ENCODE measurements at places on chromosomes 1 and 21.

GRCh38 chr1:169472738-169473137 is 13.0 kb downstream of the SLC19A2 start:
- no peak for DNase-seq

DNA sequence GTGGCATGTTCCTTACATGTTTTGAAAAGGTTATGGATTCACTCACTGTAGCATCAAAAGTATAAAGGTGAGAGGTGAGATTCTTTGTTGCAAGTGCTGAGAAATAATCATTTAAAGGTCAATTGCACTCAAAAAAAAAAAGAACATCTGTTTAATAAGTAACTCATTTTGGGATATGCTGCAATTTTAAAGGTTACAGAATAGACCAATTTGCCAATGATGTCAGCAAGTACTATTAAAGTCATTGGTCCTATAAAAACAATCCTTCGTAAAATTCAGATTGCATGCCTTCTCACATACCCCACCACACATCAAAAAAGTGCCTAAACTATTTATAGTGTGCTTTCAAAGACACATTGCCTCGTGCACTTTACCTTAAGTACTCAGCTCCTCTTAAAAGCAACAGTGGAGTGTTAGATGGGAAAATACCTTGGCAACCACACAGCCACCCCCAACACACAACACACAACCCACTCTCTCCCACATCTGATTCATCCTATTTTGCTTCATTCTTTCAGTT is 218.2 kb upstream of the ADGRL2 start:
- DNase-seq = no peak

GRCh38 chr1:95086949-95087533 is 14.3 kb upstream of the ALG14 start:
- DNase-seq = peak; percentile 93

DNA sequence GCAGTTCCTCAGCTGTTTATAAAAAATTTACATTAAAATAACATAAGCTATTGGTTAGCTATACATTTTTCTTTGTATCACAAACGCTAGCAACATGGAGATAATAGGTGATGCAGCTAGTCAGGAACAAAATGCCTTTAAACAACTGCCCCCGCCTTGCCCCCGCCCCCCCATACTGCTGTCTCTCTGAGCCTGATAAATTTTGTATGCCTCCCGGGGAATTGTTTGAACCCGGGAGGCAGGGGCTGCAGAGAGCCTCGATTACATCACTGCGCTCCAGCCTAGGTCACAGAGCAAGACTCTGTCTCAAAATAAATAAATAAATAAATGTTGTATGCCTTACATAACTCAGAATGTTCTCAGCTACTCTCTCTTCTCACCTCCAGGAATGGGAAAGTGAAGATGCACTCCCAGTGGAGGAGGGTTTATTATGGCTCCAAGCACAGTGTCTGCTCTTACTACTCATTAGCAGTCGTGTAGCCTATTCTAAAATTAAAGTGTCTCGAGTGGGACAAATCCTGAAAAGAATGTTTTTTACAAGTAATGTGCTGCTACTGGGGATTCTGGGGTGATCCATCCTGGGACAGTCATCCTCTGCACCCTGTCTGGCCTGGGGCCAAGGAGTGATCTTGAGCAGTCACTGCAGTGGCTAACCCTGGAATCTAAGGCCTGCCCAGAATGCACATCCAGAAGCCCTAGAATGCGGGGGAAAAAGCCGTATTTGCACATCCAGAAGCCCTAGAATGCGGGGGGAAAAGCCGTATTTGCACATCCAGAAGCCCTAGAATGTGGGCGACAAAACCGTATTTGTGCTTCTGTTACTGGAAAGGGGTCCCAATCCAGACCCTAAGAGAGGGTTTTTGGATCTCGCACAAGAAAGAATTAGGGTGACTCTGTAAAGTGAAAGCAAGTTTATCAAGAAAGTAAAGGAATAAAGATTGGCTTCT is 39.4 kb upstream of the ZNF496 start:
- no peak for DNase-seq

DNA sequence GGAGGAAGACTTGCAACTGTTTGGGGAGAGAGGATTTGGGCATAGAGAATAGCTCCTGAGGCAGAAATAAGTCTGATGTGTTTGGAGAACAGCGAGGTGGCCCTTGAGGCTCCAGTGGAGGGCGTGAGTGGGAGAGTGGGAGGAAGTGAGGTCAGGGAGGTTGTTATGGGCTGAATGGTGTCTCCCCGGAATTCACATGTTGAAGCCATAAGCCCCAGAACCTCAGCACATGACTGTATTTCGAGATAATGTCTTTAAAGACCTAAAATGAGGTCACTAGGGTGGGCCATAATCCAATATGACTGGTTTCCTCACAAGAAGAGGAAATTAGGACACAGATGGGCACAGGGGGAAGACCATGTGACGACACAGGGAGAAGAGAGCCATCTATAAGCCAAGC is 17.9 kb upstream of the APP start:
- no peak for DNase-seq

GRCh38 chr1:100722221-100722620 is 2.7 kb downstream of the VCAM1 start:
- DNase-seq = no peak

- no peak for DNase-seq
These were observed 20.7 kb downstream of the FOXO6 start for GRCh38 chr1:41381692-41382479.
